Natural killer cell treated with Interleukin-12 subunit alpha and Interleukin-12 subunit beta and Interleukin-15 and Interleukin-18, amount 100 ng/mL, for 72 hours (primary cell): ENCODE measurements at places on chromosomes 4 and X. TPM values are rescaled to one million over a fixed set of nuclear protein-coding genes. Genes with fewer than 3 reads are reported as not detected.

Gene TMSB15A
- not detected for total RNA-seq

Gene SH3BGRL
- total RNA-seq: 67.1 TPM

Gene NEXMIF
- not detected for total RNA-seq

Gene DOK7
- total RNA-seq: 0.17 TPM

Gene IGSF1
- total RNA-seq: not detected

Gene SPANXN3
- total RNA-seq: not detected

Gene YIPF7
- total RNA-seq: not detected

Gene REELD1
- not detected for total RNA-seq

Gene PDZD4
- total RNA-seq: 2.7 TPM

Gene CNGA1
- total RNA-seq: not detected

Gene LAMTOR3
- 32.3 TPM for total RNA-seq

Gene CEP135
- 24.5 TPM for total RNA-seq

Gene SLC9B2
- total RNA-seq: 46.6 TPM

Gene FAM9C
- not detected for total RNA-seq

Gene TMSB15C
- 5.0 TPM for total RNA-seq

Gene TMPRSS11E
- not detected for total RNA-seq

Gene SORCS2
- total RNA-seq: 0.17 TPM

Gene GUCY1A1
- total RNA-seq: 0.95 TPM

Gene CTAG2
- not detected for total RNA-seq

Gene TMPRSS11A
- not detected for total RNA-seq

Gene GAGE12J
- not detected for total RNA-seq

Gene SERTM2
- total RNA-seq: not detected

Gene VSIG1
- total RNA-seq: not detected

Gene ANKRD17
- total RNA-seq: 88.6 TPM

Gene IL2
- total RNA-seq: 1.1 TPM

Gene MAP7D2
- total RNA-seq: 0.17 TPM

Gene CFAP47
- not detected for total RNA-seq

Gene AFP
- not detected for total RNA-seq

Gene PDCL2
- not detected for total RNA-seq

Gene SHROOM2
- 0.08 TPM for total RNA-seq

Gene MAGEA11
- not detected for total RNA-seq

Gene PCDH11X
- total RNA-seq: not detected

Gene TBC1D8B
- 0.31 TPM for total RNA-seq

Gene RIBC1
- total RNA-seq: 1.5 TPM
